ENCODE measurements at places on chromosomes 1 and 21.

DNA sequence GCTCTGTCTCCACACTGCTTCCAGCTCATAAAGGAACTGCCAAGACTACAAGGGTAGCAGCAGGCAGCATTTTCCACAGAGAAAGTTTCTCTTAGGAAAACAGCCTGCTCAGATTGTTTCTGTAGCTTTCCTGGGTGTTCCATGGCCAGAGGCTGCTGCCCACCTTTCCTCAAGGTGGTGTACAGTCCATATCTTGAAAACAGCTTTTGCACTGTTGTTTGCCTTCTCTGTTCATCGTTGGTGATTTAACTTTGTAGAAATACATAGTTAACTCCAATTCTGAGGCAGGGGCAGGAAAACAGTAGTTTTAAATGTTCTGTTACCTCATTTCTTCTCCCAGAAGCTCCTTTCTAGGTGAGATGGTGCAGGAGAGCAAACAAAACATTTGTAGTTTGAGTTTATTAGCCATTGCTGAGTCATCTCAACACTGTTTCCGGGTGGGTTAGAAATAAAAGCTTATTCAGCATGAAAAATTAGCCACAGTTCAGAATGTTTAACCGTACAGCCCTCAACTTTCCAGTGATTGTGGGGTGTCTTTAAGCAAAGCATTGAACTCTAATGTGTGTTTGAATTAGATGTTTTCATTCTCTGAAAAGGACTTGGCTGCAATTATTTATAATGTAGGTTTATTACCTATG lies 41.7 kb downstream of the DIP2A start:
- no peak for DNase-seq

DNA sequence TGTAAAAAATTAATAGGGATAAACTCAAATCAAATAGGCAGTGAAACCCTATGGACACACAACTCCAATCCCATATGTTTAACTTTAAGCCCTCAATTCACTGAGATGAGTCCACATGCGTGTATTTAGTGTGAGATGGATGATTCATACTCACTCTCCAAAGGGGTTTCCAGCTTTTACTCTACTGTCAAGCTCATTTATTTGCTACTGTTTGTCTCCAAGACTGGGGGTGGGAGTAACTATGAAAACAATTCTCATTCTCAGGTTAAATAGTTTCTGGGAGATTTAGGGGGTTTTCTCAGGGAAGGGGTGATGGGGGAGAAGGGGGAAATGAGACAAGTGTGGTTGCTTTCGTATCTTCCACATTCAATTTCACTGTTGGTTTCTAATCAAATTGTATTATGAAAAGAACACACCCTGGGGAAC lies 2.7 kb downstream of the RAB29 start:
- DNase-seq, result no peak

GRCh38 chr1:208668991-208669390 lies 424.8 kb upstream of the PLXNA2 start:
- no peak for DNase-seq

GRCh38 chr1:217106231-217106901 lies 383.1 kb upstream of the ESRRG start:
- no peak for DNase-seq

DNA sequence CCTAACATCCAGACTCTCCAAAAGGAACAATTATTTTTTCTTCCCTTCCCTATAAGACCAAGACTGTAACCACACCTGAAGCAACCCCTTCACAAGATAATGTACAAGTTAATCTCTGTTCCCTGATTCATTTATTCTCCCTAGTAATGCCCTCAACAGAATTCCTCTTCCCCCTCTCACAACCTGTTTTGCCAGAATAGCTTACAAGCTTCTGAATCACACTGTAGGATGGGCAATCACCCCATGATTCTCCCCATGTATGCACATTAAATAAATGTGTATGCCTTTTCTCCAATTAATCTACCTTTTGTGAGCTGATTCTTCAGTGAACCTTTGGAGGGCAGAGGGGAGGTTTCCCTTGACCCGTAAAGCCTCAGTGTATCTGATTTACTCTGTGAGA lies 20.9 kb upstream of the RNF11 start:
- no peak for DNase-seq

DNA sequence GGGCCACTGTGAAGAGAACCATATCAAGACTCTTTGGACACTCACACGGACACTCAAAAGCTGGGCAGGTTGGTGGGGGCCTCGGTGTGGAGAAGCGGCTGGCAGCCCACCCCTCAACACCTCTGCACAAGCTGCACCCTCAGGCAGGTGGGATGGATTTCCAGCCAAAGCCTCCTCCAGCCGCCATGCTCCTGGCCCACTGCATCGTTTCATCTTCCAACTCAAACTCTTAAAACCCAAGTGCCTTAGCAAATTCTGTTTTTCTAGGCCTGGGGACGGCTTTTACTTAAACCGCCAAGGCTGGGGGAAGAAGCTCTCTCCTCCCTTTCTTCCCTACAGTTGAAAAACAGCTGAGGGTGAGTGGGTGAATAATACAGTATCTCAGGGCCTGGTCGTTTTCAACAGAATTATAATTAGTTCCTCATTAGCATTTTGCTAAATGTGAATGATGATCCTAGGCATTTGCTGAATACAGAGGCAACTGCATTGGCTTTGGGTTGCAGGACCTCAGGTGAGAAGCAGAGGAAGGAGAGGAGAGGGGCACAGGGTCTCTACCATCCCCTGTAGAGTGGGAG lies 36.3 kb upstream of the TDRD10 start:
- DNase-seq, result no peak

DNA sequence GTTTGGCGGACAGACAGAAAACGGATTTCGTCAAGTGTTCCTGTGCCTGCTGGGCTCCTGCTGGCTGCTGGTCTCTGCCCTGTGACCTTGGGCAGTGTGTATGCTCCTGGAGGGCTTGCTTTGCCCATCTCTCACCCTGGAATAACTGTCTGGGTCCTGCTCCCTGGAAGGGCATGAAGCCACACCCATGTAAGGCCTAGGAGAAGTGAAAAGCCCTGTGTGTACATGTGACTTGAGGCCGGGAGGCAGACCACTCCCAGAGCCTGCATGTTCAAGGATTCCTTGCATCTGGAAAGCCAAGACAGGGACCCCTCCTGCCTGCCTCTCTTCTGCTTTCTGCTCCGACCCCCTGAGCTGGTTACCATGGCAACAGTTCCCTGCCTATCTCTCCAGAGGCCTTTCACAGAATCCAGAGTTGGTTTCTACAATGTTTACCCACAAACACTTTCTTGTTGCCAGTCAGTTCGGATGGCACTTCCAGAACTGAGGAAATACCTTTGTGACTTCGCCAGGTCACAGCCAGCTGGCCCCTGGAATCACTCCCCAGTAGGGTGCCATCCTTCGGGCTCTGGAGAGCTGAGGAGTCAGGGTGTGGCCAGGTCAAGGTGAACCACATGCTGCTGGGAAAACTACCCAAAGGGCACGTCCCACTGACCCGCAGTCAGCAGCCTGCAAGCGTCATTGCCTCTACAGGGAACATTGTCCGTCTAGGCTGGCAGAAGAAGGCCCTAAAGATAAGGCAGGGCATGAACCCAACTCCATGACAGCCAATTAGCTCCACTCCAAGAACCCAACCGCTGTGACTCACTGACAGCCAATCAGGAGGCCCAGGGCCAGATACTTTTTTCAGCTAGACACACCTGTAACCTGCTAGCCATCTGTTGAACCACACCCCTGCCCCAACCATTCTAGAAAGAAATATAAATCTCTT lies 14.7 kb upstream of the GPR37L1 start:
- DNase-seq, result no peak

DNA sequence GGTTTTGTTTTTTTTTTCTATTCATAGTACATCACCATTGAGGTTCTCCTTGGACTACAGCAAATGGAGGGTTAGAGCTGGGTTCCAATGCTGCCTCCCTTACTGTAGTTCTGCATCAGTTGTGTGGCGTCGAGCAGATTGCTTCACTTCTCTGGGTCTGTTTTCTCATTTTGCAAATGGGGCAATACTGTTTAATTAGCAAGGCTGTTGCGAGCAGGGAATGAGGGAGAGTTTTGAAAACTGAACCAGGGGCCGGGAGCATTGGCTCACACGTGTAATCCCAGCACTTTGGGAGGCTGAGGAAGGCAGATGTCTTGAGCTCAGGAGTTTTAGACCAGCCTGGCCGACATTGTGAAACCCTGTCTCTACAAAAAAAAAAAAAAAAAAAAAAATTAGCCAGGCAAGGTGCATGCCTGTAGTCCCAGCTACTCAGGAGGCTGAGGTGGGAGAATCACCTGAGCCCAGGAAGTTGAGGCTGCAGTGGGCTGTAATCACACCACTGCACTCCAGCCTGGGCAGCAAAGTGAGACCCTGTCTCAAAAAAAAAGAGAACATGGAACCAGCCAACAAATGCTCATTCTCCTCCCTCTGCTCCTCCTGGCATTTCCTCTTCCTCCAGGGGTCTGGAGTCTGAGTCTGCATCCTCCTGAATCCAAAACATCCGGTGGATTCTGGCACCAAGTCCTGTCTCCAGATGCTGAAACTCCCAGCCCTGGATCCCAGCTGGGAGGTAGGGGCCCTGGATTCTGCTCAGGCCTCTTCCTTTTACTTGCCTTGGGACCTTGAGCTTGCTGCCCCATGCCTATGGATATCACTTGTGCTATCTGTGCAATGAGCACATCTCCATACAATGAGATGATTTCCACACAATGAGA lies 3.7 kb upstream of the PLOD1 start:
- DNase-seq, result no peak

- DNase-seq, result no peak
These were observed 29.6 kb upstream of the C1orf105 start for GRCh38 chr1:172390683-172391551.

DNA sequence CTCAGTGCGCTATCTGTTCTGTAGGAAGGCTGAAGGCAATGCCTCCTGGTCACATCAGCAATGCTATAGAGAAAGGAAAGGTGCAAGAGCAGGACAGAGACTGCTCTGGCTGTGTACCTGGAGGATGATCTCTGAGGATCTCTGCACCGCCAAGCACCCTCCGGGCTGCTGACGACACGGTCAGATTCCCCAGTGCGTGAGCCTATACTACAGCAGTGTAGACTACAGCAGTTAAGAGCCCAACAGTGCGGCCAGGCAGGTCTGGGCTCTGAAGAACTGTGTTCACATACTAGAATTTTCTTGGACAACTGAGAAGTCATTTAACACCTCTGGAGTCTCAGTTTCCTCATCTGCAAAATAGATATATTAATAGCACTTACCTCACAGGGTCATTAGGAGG lies 39.9 kb downstream of the ITPKB start:
- no peak for DNase-seq

DNA sequence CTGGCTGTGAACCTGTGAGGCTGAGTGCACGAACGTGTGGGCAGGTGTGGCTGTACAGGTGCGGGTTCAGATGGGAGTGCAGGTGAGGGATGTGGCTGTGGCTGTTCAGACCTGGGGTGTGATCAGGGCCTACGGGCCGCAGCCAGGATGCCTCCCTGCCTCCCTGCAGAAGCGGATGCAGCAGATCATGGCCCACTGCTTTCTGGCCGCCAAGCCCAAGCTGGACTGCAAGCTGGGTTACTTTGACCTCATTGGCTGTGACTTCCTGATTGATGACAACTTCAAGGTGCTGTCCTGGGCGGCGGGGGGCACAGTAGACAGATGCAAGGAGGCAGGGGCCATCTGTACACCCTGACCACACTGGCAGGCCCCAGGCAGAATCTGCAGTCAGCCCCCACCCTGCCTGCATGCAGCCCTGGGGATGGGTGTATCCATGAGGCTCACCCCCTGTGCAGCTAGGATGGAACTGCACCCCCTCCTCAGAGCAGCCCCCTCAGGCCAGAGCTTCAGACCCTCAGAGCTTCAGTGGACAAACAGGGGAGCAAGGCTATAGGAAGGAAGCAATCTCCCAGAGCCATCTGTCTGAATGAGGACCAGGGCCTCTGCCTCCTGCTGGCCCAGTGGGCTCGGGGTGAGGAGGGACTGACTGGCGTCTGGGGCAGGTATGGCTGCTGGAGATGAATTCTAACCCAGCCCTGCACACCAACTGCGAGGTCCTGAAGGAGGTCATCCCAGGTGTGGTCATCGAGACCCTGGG lies 9.8 kb downstream of the TNFRSF18 start:
- no peak for DNase-seq

GRCh38 chr21:32900814-32901213 lies 124.9 kb upstream of the OLIG2 start:
- no peak for DNase-seq

- no peak for DNase-seq
These were observed 24.2 kb downstream of the ZBTB18 start for GRCh38 chr1:244075247-244075722.

DNA sequence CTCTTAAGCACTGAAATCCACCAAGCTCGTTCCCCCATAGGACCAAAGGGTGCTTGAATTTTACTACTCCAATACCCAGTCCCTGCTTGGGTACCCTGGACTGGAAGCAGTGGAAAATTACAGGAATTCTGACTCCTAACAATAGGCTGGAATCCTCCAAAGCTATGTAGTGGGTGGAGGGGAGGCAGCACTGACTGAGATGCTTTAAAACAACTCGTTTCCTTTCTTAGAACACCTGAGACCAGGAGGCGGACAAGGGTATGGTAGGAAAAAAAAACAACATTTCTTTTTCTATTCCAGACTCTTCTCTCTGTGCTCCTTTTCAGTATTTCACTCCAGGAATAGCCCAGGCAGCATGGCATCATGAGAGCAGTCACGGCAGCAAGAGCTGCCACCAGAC lies 2.3 kb downstream of the PEF1 start:
- no peak for DNase-seq

DNA sequence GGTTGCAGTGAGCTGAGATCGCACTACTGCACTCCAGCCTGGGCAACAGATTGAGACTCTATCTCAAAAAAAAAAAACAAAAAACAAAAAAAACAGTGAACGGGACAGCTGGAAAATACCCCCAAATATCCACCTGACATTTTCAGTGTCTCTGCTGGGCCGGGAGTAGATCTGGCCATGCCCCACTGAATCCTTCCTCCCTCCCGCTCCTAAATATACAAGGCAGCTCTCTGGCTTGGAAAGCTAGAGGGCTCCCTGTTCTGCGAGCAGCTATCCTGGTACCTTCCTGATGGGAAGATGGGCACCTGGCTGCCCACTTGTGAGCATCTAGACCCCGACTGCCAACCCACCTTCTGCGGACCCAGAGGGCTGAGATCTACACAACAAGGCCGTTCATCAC lies 21.4 kb downstream of the SPSB1 start:
- no peak for DNase-seq

GRCh38 chr1:231279683-231280082 lies 38.7 kb downstream of the GNPAT start:
- DNase-seq, result no peak

GRCh38 chr1:161076410-161076809 lies 6.7 kb upstream of the ARHGAP30 start:
- DNase-seq, result no peak

- DNase-seq, result no peak
These were observed 2.7 kb upstream of the CAPN2 start for GRCh38 chr1:223709598-223709997.

DNA sequence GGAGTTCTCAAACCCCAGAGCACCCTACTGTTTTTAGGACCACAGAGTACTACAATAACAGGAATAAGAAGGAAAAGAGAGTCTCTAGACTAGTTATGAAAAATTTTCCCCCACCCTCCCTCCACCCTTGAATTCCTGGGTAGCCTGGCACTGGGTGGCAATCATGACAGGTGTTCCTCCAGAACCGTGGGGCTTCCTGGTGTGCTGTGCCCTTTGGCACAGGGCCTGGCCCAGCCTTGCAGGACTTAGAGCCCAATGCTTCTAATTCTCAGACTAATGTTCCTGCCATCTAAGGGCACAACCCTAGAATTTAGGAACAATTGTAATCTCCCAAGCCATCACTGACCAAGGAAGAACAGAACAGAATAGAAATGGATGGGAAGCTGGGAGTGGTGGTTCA lies 1.5 kb upstream of the CD160 start:
- no peak for DNase-seq

All from GOT3 (cell line).